ENCODE measurements at places on chromosomes 11 and 22. TPM values are rescaled to one million over a fixed set of nuclear protein-coding genes. Genes with fewer than 3 reads are reported as not detected.

Gene MMP12
- polyA plus RNA-seq: not detected

Gene APOL3
- polyA plus RNA-seq: 4.2 TPM

Gene FLRT1
- polyA plus RNA-seq: 27.0 TPM

Gene MPZL3
- 4.3 TPM for polyA plus RNA-seq

Gene OR10D3
- not detected for polyA plus RNA-seq

Gene OLFML1
- 2.3 TPM for polyA plus RNA-seq

Gene TRIM48
- polyA plus RNA-seq: not detected

Gene SAA1
- polyA plus RNA-seq: 3.4 TPM

Gene FAM181B
- polyA plus RNA-seq: 6.2 TPM

Gene SLC35E4
- polyA plus RNA-seq: 3.0 TPM

Gene NPTXR
- polyA plus RNA-seq: 120 TPM
